CD4-positive, alpha-beta T cell treated with Interleukin-6 at 100 ng/mL for 8 hours (primary cell): ENCODE measurements at places on chromosomes 13 and 19.

- DNase-seq = no peak
Observed at GRCh38 chr13:79987761-79988160, 353.2 kb downstream of the SPRY2 start.

DNA sequence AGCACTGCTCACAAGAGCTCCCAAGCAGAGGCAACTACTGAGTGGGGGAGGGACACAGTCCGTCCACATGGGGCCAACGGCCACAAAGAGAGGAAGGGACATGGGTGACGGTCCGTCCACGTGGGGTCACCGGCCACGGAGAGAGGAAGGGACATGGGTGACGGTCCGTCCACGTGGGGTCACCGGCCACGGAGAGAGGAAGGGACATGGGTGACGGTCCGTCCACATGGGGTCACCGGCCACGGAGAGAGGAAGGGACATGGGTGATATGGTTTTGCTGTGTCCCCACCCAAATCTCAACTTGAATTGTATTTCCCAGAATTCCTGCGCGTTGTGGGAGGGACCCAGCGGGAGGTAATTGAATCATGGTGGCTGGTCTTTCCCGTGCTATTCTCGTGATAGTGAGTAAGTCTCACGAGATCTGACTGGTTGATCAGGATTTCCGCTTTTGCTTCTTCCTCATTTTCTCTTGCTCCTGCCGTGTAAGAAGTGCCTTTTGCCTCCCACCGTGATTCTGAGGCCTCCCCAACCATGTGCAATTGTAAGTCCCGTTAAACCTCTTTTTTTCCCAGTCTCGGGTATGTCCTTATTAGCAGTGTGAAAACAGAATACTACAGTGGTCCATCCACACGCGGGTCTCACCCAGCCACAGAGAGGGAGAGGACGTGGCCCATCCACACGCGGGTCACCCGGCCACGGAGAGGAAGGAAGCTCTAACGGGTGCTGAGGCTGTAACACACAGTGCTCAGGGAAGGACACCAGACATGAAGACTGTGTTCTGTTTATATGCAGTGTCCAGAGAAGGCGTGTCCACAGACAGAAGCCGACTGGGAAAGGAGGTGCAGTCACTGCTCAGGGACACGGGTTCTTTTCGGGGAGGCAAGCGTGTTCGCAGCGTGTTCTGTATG lies 48.5 kb downstream of the GAS6 start:
- DNase-seq = peak; percentile 16

DNA sequence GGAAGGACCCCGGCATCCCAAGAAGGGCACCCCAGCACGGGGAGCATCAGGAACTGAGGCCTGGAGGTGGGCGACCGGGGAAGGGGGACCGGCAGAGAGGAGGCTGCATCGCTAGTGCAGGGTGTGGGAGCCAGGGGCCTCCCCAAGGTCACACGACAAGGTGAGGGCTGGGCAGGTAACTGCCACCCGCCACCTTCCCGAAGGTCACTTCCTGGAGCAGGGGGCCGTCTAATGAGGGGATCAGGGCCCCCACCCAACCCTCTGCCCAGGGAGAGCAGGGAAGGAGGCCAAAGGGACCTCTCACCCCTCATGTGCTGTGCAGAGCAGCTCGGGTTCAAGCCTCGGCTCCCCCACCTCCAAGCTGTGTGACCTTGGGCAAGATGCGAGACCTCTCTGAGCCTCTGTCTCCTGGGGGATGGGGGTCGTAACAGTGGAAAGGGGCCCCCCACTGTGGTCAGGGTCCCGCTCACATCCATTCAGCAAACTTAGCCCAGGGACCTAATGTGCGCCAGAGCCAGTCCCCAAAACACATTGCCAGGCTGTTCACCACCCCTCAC lies 6.0 kb downstream of the ZBTB7A start:
- no peak for DNase-seq

DNA sequence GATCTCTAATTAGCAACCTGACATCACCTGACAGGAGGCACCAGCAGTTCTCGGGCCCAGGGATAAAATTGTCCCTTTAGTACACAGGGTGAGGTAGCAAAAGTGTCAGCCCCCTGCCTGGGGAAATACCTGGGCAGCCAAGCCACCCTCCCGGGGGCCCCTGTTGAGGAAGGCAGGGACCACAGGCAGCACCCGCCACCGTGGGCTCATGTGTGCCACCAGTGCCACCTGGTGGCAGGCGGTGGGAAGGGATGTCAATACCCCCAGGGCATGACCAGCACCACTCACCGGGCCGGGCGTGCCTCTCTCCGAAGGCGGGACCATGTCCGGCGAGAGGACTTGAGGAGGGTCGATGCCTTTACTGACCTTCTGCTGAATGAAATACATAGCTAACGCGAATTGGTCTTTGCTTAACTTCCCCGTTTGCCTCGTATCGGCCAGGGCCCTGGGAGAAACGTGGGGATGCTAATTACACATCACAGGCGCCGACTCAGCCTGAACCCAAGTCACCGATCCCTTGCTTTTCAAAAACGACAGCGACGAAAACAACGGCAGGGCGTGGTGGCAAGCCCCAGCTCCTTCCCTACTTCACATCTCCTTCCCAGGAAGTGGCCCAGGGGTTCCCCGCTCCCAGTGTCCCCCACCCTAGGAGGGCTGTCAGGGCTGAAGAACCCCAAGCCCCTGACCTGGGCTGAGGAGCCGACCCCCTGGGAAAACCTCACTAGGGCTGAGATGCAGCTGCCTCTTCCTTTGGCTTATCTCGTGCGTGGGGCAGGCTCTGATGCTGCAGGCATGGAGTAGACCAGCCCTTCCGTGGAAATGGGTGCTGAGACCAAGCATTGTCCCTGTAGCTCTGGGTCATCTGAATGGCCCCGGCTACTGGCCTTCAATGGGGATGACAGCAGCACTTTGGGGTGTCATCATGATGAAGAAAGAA lies 53.8 kb downstream of the EPS15L1 start:
- DNase-seq = peak; percentile 55

- DNase-seq = no peak
Observed at GRCh38 chr19:35543280-35544109, 1.9 kb upstream of the TMEM147 start.

DNA sequence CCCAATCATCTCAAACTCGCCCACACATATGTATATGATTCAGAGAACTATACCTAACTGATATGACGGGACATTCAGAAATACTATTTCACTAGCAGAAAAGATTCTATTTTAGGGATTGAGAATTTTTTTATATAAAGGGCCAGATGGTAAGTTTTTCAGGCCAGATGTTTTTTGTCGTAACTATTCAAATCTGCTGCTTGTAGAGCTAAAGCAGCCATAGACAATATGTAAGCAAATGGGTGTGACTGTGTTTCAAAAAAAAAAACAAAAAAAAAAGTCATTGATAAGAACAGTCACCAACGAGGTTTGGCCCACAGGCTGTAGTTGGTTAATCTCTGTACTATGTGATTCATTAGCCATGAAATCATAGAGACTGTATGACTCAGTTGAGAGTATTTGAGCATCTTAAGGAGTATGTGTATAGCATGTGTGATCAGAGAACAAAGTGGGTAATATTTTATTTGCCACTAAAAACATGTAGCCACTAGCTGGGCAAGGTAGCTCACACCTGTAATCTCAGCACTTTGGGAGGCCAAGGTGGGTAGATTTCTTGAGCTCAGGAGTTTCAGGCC lies 2724.7 kb downstream of the PCDH9 start:
- DNase-seq = no peak

DNA sequence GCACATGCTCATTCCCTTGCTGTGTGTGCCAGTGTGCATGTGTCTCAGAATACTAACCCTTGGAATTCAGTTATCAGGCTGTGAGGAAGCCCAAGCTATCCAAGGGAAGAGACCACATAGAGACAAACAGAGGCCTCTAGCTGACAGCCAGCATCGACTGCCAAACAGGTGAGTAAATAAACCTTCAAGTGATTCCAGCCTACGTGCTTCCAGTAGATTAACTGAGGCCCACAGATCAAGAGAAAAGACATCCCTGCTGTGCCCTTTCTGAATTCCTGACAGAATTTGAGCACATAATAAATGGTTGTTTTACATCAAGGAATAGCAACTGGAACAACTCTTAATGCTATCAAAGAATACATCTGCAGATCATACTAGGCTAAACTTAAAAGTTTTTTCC lies 17.5 kb downstream of the ZC3H13 start:
- DNase-seq = no peak

DNA sequence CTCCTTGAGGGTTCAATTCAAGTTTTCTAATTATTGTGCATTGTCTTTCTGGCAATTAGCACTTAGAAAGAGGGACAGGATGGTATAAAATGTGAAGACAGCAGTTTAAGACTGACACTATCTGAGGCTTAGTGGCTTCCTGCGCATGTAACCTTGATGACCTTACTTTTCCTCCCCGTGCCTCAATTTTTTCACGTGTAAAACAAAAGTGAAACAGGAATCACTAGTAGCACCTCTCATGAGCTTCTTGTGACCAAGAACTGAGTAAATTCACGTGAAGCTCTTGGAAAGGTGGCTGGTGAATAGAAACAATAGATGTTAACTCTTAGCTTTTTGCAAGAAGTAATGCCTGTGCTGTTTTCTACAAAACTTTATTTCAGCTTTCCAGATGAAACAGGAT lies 233.9 kb downstream of the LMO7 start:
- peak; percentile 38 for DNase-seq

DNA sequence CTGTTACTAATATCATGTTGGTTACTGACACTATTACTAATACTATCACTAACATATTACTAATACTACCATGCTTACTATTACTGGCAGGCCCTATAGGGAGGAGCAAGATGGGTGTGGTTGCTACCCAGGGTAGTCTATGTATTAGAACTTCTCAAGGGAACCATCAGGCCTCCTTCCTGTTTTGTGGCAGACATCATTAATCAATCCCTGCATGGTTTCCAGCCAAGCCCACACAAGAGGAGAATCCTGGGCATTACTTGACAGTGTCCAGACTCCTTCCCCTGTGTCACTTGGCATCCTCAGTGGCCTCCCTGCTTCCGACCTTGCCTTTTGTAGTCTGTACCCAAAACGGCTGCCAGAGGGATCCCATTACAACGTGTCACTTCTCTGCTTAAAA lies 8.9 kb downstream of the HAS1 start:
- DNase-seq = no peak

DNA sequence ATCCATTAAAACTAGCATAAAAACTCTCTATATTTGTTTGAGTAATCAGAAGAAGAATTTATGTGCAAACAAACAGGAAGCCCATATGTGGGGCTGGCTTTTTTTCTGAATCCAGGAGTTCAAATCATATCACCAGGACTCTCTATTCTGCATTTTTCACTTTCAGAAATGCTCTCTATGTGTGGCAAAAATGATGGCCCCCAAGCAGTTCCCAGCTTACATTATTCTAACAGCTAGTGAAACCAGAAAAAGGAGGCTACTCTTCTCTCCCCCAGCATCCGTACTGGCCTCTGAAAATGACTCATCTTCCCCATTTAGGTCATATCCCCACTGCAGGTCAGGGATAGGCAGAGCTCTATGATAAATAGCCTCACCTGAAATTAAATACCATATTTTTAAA lies 20.4 kb downstream of the RBM26 start:
- peak; percentile 21 for DNase-seq

DNA sequence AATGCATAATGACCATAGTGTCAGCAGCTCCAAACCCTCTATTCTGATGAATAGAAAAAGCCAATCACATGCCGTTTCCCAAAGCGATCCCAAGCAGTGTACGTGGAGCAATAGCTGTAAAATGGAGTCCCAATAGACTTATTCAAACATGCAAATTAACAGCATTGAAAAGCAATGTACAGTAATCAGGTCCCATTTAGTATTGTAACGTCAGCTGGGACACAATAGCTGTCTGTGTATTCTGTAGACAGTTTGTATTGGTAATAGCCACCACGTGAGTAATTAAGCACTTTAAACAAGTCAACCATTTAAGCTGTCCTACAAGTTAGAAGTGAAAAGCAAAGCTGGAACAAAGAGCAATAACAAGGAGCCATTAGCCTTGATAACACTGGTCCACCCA lies 698.2 kb downstream of the PCDH17 start:
- no peak for DNase-seq

DNA sequence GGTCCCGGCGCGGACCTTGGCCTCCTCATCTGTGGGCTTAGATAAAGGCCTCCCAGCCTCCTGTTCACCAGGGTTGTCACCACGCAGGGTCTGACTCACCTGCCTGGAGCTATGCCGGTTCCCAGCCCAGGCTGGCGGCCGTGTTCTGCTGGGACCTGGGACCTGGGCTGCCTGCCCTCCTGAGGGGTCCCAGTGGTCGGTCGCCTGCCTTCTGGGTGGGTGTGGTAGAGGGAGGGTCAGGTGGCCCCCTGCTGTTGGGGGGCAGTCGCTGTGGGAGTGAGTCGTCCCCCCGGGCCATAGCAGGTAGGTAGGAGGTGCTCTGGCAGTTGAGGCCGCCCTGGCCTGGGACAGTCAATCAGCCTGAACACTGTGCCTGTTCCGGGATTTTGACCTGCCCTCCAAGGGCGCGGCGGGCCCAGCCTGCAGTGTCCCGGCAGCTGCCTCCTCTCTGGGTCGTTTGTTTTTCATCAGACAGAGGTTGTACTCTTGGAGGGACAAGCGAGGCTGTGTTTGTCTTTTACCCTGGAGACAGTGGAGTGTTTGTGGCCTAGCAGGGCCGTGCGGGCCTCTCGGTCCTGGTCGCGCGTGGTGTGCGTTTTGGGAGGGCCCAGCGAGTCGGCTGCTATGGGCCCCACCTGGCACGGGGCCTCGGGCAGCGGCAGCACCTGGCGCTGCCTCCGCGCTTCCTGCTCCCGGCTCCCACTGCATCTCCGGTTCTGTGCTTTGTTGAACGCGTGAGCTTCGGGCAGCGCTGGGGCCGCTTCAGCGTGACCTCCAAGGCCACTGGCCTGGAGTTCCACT lies 2.6 kb downstream of the ADAT3 start:
- no peak for DNase-seq

GRCh38 chr13:112529216-112529615 lies 58.7 kb downstream of the TUBGCP3 start:
- DNase-seq = no peak

GRCh38 chr13:110564472-110564985 lies 3.0 kb upstream of the RAB20 start:
- no peak for DNase-seq

- DNase-seq = peak; percentile 66
Observed at GRCh38 chr19:11130824-11131455, 24.6 kb downstream of the SPC24 start.

- DNase-seq = no peak
Observed at GRCh38 chr19:39270036-39270871, 2.1 kb downstream of the IFNL2 start.

DNA sequence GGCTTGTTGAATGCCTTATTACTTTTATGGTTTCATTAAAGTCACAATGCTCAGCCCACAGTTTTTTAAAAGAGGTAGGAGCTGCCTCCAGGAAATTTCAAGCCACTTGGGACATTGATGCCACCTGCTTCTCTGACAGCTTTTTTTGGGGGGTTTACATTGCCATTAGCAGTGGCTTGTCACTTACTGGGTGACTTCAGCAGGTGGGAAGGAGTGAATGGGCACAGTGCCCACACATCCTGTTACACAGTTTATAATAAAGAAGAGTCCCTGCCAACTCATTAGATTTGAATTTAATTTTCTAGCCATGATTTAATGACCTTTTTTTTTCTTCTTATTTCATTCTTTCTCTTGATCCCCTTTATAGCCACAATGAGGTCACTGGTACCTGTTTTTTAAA lies 61.0 kb downstream of the NHLRC3 start:
- DNase-seq = no peak

- DNase-seq = no peak
Observed at GRCh38 chr13:20401931-20402856, 123.5 kb downstream of the CRYL1 start.
